ENCODE measurements at places on chromosomes 5 and 9.

GRCh38 chr9:135950135-135950682 is 11.0 kb downstream of the UBAC1 start:
- no peak for DNase-seq

- no peak for DNase-seq
Measured at GRCh38 chr5:169904059-169904458, 76.2 kb downstream of the INSYN2B start.

GRCh38 chr5:180034564-180034963 is 37.0 kb downstream of the RNF130 start:
- no peak for DNase-seq

- DNase-seq = no peak
Measured at GRCh38 chr5:14944996-14945395, 73.4 kb upstream of the ANKH start.

GRCh38 chr5:134445856-134446818 is 34.5 kb upstream of the CDKN2AIPNL start:
- no peak for DNase-seq
